ENCODE measurements at places on chromosomes 1 and 21. TPM values are rescaled to one million over a fixed set of nuclear protein-coding genes. Genes with fewer than 3 reads are reported as not detected.

GRCh38 chr1:186518822-186519381, 58.0 kb upstream of the PDC start:
- no peak overlapping the region for H3K4me3 ChIP-seq
- H3K36me3 ChIP-seq: no peaks in the 10 kb centered on the region
- no peak overlapping the region for H3K27ac ChIP-seq
- H3K4me1 ChIP-seq: no peaks in the 10 kb centered on the region
- DNase-seq: no peak
- H3K27me3 ChIP-seq: no peaks in the 10 kb centered on the region

- peak; percentile 85 for DNase-seq
- peak overlapping the region; percentile 53 for H3K27ac ChIP-seq
- H3K36me3 ChIP-seq: peaks cover 56% of the 10 kb centered on the region
- H3K4me3 ChIP-seq: peak overlapping the region; percentile 4
- H3K27me3 ChIP-seq: no peaks in the 10 kb centered on the region
Observed at GRCh38 chr21:45478115-45478801, 64.0 kb downstream of the SLC19A1 start.

DNA sequence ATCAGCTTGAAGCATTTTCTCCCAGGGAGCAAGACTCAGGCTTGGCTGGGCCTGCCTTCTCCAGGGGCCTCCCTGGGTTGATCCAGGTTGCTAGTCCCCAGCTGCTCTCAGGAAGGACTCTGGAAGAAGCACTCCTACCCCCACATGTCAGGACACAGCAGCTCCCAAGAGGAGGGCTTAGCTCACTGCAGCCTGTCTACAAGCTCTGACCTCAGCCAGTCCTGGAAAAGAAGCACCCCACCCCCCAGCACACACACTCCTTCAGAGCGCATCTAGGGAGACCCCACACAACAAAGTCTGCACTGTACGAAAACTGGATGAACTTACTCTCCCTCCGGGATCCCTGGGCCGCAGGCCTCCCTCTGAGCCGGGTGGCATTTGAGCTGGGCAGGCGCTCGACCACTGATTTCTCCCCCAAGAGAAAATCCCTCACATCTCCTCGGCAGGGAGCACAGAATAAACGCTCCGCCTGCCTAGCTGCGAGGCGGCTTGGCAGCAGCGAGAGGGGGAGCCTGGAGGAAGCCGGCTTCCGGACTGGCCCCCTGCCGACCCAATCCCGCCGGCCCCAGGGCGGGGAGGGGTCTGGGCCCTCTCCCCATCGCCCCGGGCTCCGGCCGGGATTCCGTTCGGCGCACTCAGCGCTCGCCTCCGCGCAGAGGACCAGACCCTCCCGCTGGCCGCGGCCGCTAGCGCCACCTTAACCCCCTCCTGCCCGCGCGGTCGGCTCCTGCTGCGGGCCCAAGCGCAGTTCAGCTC, at the start of gene KCNA2:
TSS of gene KCNA2 (minus strand) at position 458 of the 756 bp plus-strand sequence. CDS start 1,576 bp downstream, outside the sequence.
- peak within 1 kb of the TSS; percentile 79 for H3K4me3 ChIP-seq
- H3K27me3 ChIP-seq: no peaks in the 10 kb centered on the region
- H3K4me1 ChIP-seq: peaks cover 9% of the 10 kb centered on the region
- H3K27ac ChIP-seq: peak within 1 kb of the TSS; percentile 50

DNA sequence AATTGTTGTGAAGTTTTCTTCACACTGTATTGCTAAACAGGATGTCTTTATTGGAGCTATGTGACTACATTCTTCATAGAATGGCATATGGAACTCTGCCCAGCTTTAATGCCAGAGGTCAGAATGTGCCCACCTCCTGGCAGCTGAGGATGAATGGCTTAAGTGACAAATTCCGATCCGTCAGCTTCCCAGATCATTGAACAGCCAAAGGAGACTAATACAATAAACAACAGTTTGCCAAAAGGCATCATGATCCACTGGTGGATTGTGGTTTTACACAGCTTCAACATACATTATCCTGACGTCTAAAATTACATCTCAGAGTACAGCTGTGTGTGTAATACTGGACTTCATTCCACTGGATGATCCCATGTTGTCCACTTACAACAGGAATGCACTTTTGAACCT, 68.7 kb upstream of the C1orf105 start:
- H3K4me3 ChIP-seq: no peak overlapping the region
- H3K27me3 ChIP-seq: no peaks in the 10 kb centered on the region
- H3K36me3 ChIP-seq: no peaks in the 10 kb centered on the region
- DNase-seq: no peak

DNA sequence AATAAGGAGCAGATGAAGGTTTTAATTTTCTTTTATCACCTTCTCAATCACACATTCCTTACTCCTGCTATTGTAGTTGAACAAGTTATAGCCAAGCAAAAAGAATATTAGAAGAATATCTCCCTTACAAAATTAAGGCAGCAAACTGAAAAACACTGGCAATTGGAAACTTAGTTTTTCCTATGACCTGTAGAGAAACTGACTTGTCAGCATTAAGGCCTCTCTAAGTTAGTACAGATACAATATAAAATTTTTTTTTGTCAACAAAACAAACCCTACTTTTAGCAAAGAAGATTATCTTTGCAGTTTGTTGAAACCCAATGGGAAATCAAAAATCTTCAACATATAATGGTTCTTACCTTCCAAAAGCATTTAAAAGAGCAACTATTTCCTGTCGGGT, 61.3 kb downstream of the ERO1B start:
- H3K4me1 ChIP-seq: no peaks in the 10 kb centered on the region
- H3K27me3 ChIP-seq: no peaks in the 10 kb centered on the region
- H3K4me3 ChIP-seq: no peak overlapping the region
- H3K27ac ChIP-seq: no peak overlapping the region
- DNase-seq: no peak
- peaks cover 19% of the 10 kb centered on the region for H3K36me3 ChIP-seq

DNA sequence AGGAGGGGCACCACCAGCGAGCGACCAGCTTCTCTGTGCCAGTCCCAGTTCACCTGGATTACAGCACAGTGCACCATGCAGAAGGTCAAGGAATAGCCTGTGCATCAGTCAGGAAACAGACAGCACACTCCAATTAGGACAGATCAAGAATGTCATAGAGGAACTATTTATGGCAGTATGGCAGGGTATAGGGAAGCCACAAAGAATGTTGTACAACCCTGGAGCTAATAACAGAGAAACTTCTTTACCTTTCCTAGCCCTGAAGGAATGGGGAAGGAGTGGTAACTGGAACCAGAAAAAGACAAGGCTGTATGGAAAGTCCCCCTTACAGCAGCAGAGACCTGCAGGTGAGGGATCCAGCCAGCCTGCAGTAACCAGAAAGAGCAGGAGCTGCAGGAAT, 87.8 kb upstream of the USP24 start:
- H3K4me1 ChIP-seq: peaks cover 5% of the 10 kb centered on the region
- H3K4me3 ChIP-seq: no peak overlapping the region
- H3K27ac ChIP-seq: no peak overlapping the region
- no peak for DNase-seq

GRCh38 chr1:84510668-84511067, 4.3 kb upstream of the GNG5 start:
- no peaks in the 10 kb centered on the region for H3K36me3 ChIP-seq
- H3K4me3 ChIP-seq: no peak overlapping the region
- no peaks in the 10 kb centered on the region for H3K4me1 ChIP-seq
- H3K27me3 ChIP-seq: no peaks in the 10 kb centered on the region

DNA sequence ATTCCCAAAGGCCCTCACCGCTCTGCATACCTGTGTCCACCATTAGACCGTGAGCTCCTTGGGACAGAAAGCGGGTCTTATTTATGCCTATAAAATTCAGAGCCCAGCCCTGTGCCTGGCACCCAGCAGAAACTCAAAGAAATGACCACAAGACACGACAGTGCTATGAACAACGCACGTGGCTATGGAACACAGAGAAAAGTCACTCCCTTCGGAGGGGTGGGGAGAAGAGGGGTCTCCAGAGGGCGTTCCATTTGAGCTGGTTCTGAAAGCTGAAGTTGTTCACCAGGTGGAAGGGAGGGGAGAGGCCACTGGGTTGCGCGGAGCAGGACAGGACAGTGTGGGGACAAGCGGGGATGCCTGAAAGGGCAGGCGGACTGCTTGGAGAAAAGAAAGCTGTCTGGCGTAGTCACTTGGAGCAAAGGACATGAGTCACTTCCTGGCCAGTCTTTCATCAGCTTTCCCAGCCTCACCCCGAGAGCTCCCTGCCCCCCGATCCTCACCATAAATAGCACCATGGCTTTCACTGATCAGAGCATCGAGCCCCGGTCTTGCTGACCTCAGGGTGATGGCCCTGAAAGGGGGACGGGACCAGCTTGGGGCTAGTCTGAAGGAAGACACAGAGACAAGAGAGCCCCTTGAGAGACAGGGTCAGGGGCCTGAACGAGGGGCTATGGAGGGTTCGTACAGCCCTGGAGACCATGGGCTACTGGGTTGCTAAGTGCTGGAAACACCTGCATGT, 28.5 kb downstream of the ECE1 start:
- DNase-seq: peak; percentile 96
- no peaks in the 10 kb centered on the region for H3K27me3 ChIP-seq
- H3K36me3 ChIP-seq: peaks cover 40% of the 10 kb centered on the region

DNA sequence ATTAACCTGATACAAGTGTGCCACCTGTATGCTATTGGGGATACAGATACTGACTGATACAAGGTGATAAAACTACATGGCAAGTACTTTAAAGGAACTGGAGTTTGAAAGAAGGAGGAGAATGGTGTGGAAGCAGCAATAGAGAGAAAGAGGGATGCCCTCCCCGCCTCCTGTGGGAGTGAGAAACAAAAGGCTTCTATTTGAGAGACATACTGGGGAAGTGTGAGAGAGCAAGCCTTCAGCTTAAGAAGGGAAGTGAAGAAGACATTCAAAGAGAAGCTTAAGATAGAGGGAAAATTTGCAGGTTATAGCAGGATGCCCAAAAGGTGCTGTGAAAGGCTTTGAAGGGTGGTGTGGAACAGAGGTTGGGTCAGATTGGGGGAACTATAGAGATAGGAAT, 7.7 kb upstream of the ALG14 start:
- H3K36me3 ChIP-seq: no peaks in the 10 kb centered on the region
- no peaks in the 10 kb centered on the region for H3K27me3 ChIP-seq
- H3K4me3 ChIP-seq: no peak overlapping the region
- DNase-seq: no peak

Gene CLEC20A
- total RNA-seq: not detected

Gene NFASC
- total RNA-seq: 44.0 TPM

Gene CAMTA1
- total RNA-seq: 53.3 TPM

Gene HPCA
- not detected for total RNA-seq

Gene FOXO6
- 5.7 TPM for total RNA-seq

Gene ANGPTL7
- 2.0 TPM for total RNA-seq
